ENCODE measurements at places on chromosomes 5 and 9.

DNA sequence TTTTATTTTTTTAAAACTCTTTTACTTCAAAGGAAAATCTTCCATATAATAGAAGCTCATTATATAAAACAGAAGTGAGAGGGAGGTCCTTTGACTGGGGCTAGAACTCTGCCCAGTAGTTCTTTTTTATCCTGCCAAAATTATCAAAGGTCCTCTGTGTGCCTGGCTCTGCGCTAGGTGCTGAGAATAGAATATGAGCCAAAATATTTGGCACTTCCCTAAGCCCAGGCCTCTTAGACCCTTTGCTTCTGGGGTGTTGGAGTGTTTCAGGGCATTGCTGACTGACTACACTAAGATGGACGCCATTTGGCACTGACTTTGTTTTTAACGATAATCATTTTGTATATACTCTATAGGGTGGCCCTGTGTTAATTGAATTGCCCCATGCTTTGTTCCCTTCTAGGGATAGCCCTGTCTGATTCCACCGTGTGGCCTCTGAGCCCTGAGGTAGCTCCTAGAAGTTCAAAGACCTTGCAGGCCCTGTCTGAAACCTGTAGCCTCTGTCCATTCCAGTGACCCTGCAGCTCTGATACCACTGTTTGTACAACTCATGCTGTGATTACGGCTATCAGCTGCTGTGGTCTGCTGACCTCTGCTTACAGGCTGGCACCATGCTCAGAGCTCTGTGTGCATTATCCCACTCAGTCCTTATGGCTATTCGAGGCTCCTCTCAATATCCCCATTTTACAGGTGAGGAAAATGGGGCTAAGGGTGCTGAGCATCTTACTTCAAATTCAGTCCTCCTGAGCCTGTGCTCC lies 84.3 kb upstream of the SHB start:
- DNase-seq, result no peak

DNA sequence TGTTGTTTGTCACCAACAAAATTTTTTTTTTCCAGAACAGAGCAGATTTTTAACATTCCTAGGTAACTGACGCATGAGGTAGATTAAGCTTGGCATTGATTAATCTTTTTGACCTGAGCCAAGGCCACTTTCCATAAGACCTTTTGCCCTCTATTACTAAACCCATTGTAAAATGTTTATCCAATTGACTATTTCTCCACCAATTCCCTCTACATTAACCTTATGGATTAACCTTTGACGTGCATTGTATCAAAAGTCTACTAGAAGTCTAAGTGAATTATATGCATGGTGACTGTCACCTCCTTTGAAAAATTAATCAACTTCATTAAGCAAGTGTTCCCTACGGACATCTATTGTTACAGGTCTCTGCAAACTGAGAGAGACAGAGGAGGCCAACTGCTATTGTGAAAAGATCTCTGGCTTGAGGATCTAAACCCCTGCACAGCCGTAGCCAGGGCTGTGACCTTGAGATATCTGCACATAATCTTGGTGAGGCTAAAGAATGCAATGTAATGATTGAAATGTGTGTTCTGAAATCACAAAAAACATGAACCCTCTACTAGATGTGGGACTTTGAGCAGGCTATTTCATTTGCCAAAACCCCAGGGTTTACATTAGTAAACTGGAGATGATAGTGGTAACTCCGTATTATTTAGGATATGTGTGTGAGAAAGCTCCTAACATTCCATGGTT lies 632.2 kb downstream of the TLR4 start:
- no peak for DNase-seq

- DNase-seq, result no peak
Observed at GRCh38 chr5:149635394-149635793, 54.1 kb downstream of the ARHGEF37 start.

- DNase-seq, result no peak
Observed at GRCh38 chr9:111662576-111663300, 1.3 kb downstream of the GNG10 start.

GRCh38 chr5:162593881-162594280 lies 526.3 kb downstream of the GABRG2 start:
- DNase-seq, result peak; percentile 43

- no peak for DNase-seq
Observed at GRCh38 chr5:53249529-53250200, 140.1 kb upstream of the MOCS2 start.

GRCh38 chr5:5178136-5178535 lies 38.0 kb downstream of the ADAMTS16 start:
- DNase-seq, result no peak
